ENCODE measurements at places on chromosomes 5 and 9. TPM values are rescaled to one million over a fixed set of nuclear protein-coding genes. Genes with fewer than 3 reads are reported as not detected.
A peak's percentile ranks its signal among the peaks of the same experiment; 100 is the strongest.

DNA sequence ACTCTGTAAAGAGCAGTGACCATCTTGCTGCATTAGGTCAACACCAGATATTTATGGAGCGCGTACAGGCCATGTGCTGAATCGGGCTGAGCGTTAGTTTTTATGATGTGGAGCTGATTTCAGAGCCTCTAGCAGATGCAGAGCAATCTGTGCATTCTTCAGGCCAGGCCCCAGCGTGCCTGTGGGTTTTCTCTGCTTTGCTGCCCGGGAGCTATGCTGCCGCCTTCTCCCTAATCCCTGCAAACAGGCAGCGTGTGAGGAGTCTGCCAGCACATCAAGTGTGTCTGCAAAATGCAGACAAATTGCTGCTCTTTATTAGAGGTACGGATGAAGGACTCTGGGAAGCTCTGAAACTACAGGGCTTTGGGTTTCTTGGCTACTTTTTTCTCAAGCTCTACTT is 170.0 kb downstream of the NTRK2 start:
- DNase-seq, result no peak
- H3K27me3 ChIP-seq, result no peaks in the 10 kb centered on the region
- no peak overlapping the region for H3K27ac ChIP-seq
- H3K4me3 ChIP-seq, result no peak overlapping the region
- no peaks in the 10 kb centered on the region for H3K36me3 ChIP-seq
- H3K4me1 ChIP-seq, result no peaks in the 10 kb centered on the region

- no peaks in the 10 kb centered on the region for H3K36me3 ChIP-seq
- no peaks in the 10 kb centered on the region for H3K27me3 ChIP-seq
- DNase-seq, result no peak
- no peak overlapping the region for H3K27ac ChIP-seq
These were observed 222.6 kb downstream of the NPR3 start for GRCh38 chr5:32933692-32934091.

- H3K27me3 ChIP-seq, result no peaks in the 10 kb centered on the region
- no peaks in the 10 kb centered on the region for H3K36me3 ChIP-seq
- H3K27ac ChIP-seq, result no peak overlapping the region
- no peak for DNase-seq
- H3K4me3 ChIP-seq, result no peak overlapping the region
These were observed 334.7 kb downstream of the NDUFS4 start for GRCh38 chr5:53895091-53895683.

DNA sequence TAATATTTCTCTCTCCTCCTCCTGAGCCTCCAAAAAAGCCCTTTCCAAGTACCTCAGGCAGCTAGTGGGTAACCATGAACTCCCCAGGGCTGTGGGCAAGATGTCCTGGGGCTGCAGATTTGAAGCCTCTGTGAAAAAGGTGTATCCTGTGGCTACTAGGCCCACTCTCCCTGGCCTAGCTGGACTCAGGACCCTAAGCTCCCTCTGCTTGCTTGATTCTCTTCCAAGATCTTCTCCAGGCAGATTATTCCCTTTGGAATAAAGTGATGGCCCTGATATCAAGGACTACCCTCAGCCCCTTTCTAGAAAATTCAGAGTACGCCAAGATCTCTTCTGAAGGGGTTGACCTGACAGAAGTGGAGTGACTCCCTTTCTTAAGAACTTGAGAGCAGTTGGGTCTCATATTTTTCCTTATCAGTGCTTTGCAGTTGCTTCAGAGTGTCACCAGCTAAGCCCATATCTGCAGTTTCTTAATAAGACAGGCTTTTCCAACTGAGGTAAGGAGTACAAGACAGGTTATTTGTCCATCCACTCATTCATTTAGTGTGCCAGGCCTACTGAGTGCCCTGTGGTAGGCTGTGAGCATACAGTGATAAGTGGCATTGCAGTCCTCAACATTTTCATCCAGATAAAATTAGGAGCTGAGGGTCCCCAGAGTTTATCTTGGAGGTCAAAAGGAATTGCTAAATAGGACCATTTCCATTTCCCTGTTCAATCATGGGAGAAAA is 42.5 kb downstream of the CYSTM1 start:
- no peak for DNase-seq
- peaks cover 45% of the 10 kb centered on the region for H3K4me1 ChIP-seq
- H3K4me3 ChIP-seq, result no peak overlapping the region
- H3K27ac ChIP-seq, result no peak overlapping the region

- H3K36me3 ChIP-seq, result no peaks in the 10 kb centered on the region
- H3K27me3 ChIP-seq, result no peaks in the 10 kb centered on the region
- no peak for DNase-seq
- no peak overlapping the region for H3K27ac ChIP-seq
- no peaks in the 10 kb centered on the region for H3K4me1 ChIP-seq
- no peak overlapping the region for H3K4me3 ChIP-seq
These were observed 295.4 kb upstream of the RIOK2 start for GRCh38 chr5:97478483-97478882.

- H3K27me3 ChIP-seq, result no peaks in the 10 kb centered on the region
- H3K4me3 ChIP-seq, result no peak overlapping the region
- H3K36me3 ChIP-seq, result no peaks in the 10 kb centered on the region
- no peaks in the 10 kb centered on the region for H3K4me1 ChIP-seq
- DNase-seq, result no peak
These were observed 31.6 kb upstream of the DTWD2 start for GRCh38 chr5:119019949-119020348.

DNA sequence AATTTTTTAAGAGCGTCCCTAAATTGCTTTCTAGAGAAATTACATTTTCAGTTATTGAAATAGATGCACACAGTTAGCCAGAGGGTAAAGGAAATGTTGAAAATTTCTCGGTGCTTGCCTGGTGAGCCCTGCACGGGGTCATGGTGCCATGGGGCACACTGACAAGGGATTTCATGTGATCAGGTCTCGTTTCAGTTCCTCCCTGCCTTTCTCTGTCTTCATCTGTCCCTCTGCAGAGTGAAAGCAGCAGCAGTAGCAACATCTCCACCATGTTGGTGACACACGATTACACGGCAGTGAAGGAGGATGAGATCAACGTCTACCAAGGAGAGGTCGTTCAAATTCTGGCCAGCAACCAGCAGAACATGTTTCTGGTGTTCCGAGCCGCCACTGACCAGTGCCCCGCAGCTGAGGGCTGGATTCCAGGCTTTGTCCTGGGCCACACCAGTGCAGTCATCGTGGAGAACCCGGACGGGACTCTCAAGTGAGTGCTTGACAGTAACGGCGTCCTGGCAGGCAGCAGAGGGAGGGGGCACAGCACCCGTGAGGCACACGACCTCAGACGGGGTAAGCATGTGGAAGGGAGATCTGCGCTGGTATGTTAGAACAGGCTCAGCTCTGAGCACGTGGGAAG is 89.1 kb upstream of the OTULINL start:
- DNase-seq, result no peak
- peaks cover 9% of the 10 kb centered on the region for H3K4me1 ChIP-seq
- no peak overlapping the region for H3K27ac ChIP-seq
- peaks cover 69% of the 10 kb centered on the region for H3K36me3 ChIP-seq
- no peak overlapping the region for H3K4me3 ChIP-seq
- H3K27me3 ChIP-seq, result no peaks in the 10 kb centered on the region

- H3K27me3 ChIP-seq, result no peaks in the 10 kb centered on the region
- H3K36me3 ChIP-seq, result no peaks in the 10 kb centered on the region
- peak overlapping the region; percentile 44 for H3K27ac ChIP-seq
- no peak for DNase-seq
- H3K4me1 ChIP-seq, result peaks cover 12% of the 10 kb centered on the region
These were observed 185.5 kb downstream of the RGS3 start for GRCh38 chr9:113649054-113649453.

GRCh38 chr5:23507278-23507685 is at the start of gene PRDM9:
Gene PRDM9, plus strand, starts transcription at chr5:23507609. Its CDS starts 1,425 bp downstream, at chr5:23509034.
- peak within 1 kb of the TSS; percentile 12 for H3K4me3 ChIP-seq
- DNase-seq, result no peak
- no peaks in the 10 kb centered on the region for H3K36me3 ChIP-seq
- H3K27ac ChIP-seq, result peak within 1 kb of the TSS; percentile 22
- no peaks in the 10 kb centered on the region for H3K4me1 ChIP-seq

GRCh38 chr5:66519626-66520025 is 76.6 kb upstream of the MAST4 start:
- no peaks in the 10 kb centered on the region for H3K4me1 ChIP-seq
- H3K36me3 ChIP-seq, result no peaks in the 10 kb centered on the region
- H3K27me3 ChIP-seq, result no peaks in the 10 kb centered on the region

DNA sequence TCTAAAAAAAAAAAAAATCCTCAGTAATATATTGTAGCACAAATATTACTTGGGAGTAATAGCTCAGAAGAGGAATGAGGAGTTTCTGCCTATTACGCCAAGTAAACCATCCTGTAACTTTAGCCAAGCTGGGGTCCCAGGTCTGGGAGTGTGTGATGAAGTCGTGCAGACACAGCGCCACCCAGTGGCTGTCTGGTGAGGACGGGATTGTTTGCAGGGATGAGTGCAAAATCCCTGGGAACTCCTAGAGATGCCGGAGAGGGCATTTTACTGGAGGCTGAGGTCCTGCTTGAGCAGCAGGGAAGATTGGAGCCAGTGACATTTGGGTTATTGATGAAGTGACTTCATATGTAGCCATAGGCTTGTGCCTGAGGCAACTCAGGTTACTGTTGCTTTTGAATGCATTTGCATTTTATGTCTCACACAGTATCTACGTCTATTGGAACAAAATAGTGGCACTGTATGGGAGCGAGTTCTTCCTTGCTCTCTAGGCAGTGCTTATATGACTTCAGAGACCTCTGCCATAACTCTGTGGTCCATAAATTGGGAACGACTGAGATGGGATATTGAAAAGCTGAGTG is 72.8 kb downstream of the PSAT1 start:
- no peak overlapping the region for H3K27ac ChIP-seq
- H3K4me1 ChIP-seq, result no peaks in the 10 kb centered on the region
- no peaks in the 10 kb centered on the region for H3K27me3 ChIP-seq
- no peaks in the 10 kb centered on the region for H3K36me3 ChIP-seq
- no peak for DNase-seq
- no peak overlapping the region for H3K4me3 ChIP-seq

GRCh38 chr5:176517053-176517661 is 20.0 kb downstream of the RNF44 start:
- DNase-seq, result no peak
- no peaks in the 10 kb centered on the region for H3K4me1 ChIP-seq
- H3K36me3 ChIP-seq, result no peaks in the 10 kb centered on the region
- H3K27ac ChIP-seq, result no peak overlapping the region
- no peaks in the 10 kb centered on the region for H3K27me3 ChIP-seq

GRCh38 chr9:114315723-114316363 is 7.1 kb upstream of the ORM1 start:
- H3K27me3 ChIP-seq, result no peaks in the 10 kb centered on the region
- H3K4me3 ChIP-seq, result no peak overlapping the region
- no peak for DNase-seq
- no peaks in the 10 kb centered on the region for H3K4me1 ChIP-seq

DNA sequence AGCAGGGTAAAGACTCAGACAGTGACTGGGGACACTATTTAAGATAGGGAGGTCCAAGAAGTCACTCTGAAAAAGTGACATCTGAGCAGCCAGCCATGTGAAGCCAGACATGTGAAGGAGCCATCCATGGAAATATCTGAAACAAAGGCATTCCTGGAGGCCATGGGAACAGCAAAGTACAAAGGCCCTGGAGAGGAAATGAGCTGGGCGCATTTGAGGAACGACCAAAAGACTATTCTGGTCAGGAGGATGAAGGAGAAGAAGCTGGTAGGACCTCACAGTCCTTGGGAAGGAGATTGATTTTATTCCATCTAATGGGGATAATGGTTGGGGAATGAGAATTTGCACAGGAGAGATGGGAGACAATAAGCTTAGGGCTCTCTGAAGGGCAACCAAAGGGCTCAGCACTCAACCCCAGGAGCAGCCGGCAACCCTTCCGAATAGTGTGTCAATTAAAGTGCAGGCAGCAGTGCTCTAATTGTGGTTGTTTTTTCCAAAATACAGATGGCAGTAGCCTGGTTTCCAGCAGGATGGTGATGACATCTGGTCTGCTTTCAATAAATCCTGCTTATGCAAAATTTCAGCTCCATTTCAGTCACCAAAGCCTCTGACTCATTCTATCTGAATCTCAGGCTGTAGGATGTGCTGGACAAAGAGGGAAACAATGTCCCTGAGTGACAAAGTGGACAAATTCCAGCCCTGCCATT is 26.7 kb downstream of the FOXI1 start:
- no peak for DNase-seq
- H3K4me3 ChIP-seq, result no peak overlapping the region
- no peak overlapping the region for H3K27ac ChIP-seq
- H3K36me3 ChIP-seq, result no peaks in the 10 kb centered on the region
- no peaks in the 10 kb centered on the region for H3K27me3 ChIP-seq

DNA sequence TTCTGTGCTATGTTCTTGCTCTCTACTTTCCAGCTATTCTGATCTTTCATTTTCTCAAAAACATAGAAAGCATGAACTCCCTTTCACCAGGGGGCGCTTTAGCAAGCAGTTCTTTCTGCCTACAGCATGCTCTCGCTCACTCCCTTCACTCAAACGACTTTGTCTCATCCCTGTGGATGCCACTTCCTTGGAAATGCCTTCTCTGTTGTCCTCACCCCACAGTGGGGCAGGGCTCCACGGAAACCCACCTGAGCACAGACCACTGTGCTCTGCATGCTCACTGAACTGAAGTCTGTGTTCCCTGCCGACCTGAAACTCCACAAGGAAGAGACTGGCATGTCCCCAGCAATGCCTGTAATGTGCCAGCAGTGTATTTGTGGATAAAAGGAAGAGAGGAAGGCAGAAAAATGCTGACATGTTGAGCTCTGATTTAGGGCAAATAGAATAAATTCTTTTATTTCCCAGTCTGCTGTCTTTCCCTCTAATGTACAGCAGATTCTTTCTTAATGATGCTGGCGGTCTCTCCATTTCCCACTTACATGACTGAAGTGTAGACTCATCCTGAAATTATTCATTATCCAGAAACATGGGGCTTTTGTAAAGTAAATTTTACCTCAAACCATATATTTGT is 4.9 kb upstream of the ROR2 start:
- no peak overlapping the region for H3K27ac ChIP-seq
- DNase-seq, result no peak
- no peaks in the 10 kb centered on the region for H3K27me3 ChIP-seq

DNA sequence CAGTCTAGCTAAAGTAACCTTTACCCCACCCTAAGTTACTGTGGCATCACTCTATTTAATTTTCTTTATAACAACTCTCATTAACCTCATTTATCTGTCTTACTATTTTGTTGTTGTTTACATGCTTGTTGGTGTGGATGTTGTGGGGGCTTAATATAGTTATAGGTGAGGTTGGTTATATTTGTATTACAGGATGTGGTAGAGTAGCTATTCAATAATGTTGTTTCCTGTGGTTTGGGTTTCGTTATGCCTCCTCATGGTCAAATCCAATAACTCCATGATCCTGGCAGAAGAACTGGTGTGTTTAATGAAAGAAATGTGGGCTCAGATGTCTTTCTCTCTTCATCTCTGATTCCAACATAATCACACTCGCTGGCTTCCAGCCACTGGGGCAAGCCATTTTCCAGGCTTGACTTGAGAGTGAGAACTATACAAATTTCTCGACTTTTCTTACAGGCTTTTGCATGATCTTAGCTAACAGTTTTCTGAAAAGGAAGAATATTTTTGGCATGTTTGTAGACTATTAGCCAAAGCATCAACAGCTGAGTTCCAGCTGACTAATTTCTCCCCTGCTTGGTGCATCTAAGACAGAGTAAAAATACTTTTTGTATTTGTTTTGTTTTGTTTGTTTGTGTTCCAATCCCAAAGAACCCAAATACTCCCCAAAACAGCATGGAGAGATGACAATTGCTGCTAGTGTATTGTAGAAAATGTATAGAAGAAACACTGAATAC is 303.7 kb upstream of the PAPPA start:
- H3K4me1 ChIP-seq, result no peaks in the 10 kb centered on the region
- DNase-seq, result no peak

Gene SPATA24
- total RNA-seq, result 3.5 TPM

Gene GABBR2
- not detected for total RNA-seq

Data from esophagus muscularis mucosa (tissue), 4 donors.